ENCODE measurements at places on chromosomes 3 and 15. TPM values are rescaled to one million over a fixed set of nuclear protein-coding genes. Genes with fewer than 3 reads are reported as not detected.

DNA sequence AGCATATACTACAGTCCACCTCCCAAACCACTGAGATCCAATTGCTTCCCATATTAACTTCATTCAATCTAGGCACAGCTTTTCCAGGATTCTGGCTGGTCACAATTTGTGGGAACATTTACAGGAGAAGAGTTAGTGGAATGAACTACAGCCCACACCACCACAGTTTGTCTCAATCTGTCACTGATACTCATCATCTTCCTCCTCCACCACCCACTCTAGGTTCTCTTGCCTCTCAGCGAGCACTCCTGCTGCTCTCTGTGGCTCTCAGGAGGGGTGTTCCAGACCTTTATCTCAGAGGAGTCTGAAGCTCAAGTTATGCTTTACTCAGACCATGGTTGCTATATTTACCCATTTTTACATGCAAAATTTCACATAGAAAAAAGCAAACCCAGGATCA lies 25.9 kb upstream of the PLA2G4D start:
- DNase-seq = no peak

- DNase-seq = no peak
Observed at GRCh38 chr3:81753416-81754027, 7.9 kb downstream of the GBE1 start.

- DNase-seq = no peak
Observed at GRCh38 chr3:58236527-58237237, 910 bp upstream of the ABHD6 start.

GRCh38 chr3:111594781-111595180 lies 365 bp downstream of the ZBED2 start:
- no peak for DNase-seq

ACOX2 gene
- total RNA-seq = 11.5 TPM

CHRNA5 gene
- 0.22 TPM for total RNA-seq

- DNase-seq = no peak
Observed at GRCh38 chr3:193912621-193913178, 223.2 kb upstream of the HES1 start.

ABHD14A gene
- 31.3 TPM for total RNA-seq

DNA sequence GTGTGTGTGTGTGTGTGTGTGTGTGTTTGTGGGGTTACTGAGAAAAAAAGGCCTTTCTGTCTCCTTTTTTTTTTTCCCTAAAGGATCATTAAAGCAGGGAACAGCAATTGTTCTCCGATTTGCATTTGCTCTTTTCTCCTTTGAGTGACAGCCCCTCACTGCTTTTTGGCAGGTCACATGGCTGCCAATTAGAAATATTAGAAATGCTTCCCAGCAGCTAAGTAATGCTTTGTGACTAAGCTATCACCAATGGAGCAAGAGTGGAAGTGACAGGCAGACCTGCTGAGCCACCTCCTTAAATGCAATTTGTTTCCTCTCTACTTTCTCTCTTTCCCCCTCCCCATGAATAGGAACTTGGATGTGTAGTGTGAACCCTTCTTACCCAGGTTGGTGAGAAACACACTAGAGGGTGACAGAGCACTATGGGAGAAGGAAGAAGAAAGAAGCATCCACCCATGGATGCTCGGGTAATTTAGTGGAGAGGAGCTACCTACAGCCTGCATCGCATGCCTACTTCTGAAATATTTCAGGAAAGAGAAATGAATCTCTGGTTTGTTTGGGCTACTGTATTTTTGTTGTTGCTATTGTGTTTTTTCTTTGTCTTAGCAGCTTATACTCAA lies 165.2 kb upstream of the PDZRN3 start:
- no peak for DNase-seq

GRCh38 chr15:33344530-33344929 lies 33.8 kb downstream of the RYR3 start:
- no peak for DNase-seq

SCG3 gene
- total RNA-seq = not detected

GRCh38 chr15:66923438-66923881 lies 141.9 kb upstream of the SMAD3 start:
- no peak for DNase-seq

DNA sequence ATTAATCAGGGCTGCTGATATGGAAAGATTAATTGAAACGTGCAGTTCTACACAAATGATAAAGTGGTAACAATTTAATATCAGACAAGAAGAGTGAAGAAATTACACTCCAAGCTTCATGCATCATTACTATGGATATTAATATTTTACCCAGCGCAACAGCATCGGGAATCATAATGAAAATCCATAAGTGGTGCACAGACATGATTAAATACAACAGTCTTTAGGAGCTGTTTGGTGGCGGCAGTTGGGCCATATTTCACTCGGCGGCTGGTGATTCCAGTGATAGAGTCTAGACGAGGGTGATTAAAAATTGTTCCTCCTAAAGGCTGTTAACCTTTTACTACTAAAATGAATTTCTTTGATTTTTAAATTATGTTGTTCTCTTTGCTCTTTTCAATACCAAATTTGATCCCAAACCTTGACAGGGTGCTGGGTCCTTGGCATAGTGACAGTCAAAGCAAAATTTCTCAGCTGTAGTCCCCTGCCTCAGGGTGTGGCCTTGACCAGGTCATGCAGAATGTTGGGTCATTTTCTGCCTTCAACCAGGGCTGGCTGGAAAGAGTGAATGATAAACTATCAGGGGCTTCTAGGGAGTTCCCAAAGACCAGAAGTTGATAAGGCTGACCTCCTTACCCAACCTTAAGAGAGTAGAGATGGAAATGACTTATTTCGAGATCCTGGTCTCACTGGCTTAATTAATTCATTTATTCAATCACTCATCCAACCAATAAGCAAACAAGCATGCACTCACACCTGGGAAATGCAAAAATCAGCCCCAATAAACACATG lies 392.0 kb downstream of the IL20RB start:
- DNase-seq = no peak

DNA sequence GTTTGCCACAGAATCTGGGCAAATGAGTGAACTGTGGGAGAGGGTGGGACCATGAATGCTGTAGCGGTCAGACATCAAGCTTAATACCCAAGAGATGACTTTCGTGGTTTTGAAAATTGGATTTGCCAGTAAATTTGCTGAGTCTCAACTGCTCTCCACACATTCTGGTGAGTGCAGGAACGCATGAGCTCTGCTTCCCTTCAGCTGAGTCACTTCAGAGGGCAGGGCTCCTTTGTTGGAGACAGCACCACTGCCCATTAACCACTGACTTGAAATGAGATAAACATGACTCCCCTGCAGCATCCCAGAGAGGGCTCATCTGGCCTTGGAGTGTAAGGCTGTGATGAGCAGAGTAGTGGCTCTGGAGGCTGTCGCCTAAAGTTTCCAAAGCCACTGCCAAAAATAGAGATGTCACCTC lies 22.6 kb downstream of the RARRES1 start:
- peak; percentile 70 for DNase-seq

DNA sequence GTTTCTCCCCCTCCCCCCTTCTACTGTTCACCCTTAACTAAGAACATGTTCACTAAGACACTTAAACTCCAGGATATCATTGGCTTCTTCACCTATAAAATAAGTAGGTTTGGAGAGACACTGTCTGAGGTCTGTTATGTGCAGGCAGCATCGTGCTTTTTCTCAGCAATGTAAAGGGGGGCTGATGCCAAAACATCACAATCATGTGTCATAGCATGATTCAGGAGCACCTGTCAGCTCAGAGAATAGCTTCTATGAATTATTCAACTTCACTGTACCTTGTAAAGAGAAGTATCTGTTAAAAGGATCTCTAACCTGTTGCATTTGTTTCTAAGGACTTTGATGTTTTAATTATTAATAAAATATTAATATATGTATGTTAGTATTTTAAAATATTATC lies 211.4 kb upstream of the EPHA3 start:
- no peak for DNase-seq

DNA sequence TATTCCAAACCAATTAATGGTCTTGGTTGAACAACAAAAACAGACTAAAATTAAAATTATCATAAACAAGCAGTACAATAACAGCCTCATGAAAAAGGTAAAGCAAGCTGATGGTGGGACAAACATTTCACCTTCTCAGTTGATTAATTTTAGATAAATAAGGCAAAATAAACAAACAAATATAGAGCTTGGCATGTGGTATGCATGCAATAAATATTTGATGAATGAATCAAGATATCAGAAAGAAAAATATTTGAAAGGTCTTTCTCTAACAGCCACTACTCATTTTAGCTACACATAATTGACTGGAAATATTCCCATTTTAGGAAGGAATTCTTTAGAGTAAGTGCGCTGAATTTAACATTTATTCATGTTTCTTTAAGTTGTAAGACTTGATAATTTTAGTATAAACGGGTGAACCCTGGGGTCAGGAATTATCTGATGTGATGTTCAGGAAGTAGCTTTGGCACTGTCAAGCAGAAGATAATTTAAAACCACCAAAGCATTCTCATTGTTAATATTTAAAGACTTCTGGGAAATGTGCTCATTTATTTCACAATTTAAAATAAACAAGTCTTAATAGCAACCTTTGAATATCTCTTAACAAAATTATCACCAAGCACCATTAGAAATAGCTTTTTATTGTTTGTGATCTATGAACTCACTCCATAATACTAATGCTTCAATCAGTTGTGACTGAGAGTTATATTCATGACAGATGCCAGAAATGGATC lies 372.3 kb upstream of the TGFBR2 start:
- no peak for DNase-seq

ARGFX gene
- not detected for total RNA-seq

- no peak for DNase-seq
Observed at GRCh38 chr3:105828703-105829102, 40.1 kb downstream of the CBLB start.

RARB gene
- total RNA-seq = 22.8 TPM

DNA sequence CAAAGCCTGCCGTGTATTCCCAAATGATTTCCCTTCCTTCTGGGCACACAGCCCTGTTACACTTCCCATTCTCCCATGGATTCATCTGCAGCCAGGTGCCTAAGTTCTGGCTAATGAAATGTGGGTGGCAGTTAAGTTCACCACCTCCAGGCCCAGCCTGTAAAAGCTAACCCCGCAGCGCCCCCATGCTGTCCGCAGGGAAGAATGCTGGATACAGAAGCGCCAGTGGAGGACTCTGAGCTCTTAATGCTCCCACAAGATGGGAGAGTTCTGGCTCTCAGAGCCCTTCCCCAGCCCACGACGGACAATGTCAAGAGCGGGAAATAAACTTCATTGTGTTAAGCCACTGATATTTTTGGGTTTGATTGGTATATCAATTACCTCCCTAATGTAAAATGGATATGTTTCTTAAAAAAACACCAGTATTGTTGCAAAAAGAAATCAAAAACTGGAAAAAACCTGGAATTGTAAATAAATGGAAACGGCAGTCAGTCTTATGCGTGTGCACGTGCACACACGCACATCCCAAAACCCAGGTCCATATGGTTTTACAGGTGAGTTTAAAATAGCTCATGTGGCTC lies 37.7 kb upstream of the FGD5 start:
- DNase-seq = no peak

GRCh38 chr3:64295594-64295993 lies 70.3 kb upstream of the PRICKLE2 start:
- no peak for DNase-seq

DNA sequence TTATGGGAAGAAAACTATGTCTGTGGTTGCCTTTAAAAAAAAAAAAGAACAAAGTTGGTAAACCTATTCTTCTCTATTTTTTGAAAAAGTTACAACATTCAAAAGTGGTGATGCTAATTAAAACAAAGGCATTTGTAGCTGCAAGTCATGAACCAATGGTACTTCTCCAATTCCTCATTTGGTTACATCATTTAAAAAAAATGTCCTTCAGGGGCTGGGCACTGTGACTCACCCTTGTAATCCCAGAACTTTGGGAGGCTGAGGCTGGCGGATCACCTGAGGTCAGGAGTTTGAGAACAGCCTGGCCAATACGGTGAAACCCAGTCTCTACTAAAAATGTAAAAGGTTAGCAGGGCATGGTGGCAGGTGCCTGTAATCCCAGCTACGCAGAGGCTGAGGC lies 574.6 kb downstream of the VGLL3 start:
- no peak for DNase-seq

GRCh38 chr3:145721273-145721805 lies 439.6 kb downstream of the PLOD2 start:
- DNase-seq = no peak

- no peak for DNase-seq
Observed at GRCh38 chr15:35311615-35312014, 226.5 kb upstream of the NANOGP8 start.

- DNase-seq = no peak
Observed at GRCh38 chr3:121800906-121801305, 34.0 kb downstream of the IQCB1 start.

DNA sequence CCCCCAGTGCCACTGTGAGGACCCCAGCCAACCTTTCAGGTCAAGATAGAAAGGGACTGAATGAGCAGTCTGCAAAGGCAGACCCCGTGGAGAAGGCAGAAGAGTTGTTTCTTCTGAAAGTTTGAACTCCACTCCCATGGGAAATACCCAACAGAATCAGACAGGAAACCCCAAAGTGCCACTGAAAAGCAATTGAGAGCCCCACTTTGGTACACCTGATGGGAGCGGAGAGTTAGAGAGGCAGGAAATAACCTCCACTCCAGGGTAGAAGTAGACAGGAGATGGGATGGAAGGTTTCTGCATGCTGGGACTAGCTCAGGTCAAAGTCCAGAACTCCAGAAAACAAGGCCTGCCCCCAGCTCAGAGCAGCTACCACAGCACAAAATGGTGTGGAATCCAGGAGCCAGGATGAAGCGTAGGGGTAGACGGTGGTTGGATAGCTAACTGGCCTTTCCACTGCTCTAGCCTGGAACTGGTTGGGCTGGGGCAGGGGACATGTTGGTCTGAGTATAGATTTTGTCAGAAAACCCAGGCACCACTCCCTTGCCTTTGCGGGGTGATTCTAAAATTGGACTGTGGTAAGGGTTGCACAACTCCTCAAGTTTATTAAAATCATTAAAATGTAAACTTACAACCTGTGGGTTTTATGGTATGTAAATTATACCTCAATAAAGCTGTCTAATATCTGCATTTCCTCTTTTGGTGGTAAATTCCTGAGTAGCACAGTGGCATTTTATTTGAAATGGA lies 1.9 kb upstream of the RAB43 start:
- no peak for DNase-seq

Measured in right atrium auricular region (tissue), 2 donors.